ENCODE measurements at places on chromosomes 7 and 10.

DNA sequence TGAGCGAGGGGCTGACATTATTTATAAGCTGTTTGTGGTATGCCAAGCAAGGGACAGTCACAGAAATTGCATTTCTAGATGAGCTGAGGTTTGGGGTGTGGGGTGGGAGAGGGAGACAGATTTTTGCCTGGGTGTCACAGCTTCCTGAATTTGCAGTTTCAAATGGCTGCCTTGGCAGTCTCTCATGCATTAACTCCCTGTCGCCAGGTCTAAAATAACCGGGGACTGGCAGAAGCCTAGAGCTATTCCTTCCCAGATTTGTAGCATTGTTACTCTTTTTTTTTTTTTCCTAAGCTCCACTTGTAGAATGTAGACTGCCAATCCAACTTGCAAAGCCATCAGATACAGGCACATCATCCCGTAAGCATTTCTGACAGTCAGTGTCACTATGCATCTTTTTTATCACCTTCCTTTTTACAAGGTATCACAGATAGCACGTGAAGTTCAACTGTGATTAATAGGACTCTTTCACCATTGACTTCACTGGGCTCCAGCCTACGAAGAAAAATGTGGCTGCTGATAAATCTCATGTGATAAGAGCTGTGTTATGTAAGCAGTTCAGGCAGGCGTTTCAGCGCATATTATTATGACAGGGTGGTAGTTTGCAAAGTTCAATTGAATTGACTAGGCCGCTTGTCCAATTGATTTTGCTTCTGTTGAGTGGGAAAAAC lies 130.7 kb upstream of the CELF2 start:
- DNase-seq = no peak
- no peaks in the 10 kb centered on the region for H3K36me3 ChIP-seq
- H3K27ac ChIP-seq = no peak overlapping the region
- no peaks in the 10 kb centered on the region for H3K4me1 ChIP-seq

GRCh38 chr10:24349379-24350001 lies 140.6 kb downstream of the KIAA1217 start:
- H3K27ac ChIP-seq = no peak overlapping the region
- peaks cover 7% of the 10 kb centered on the region for H3K27me3 ChIP-seq
- no peaks in the 10 kb centered on the region for H3K4me1 ChIP-seq

GRCh38 chr7:151572136-151572535 lies 52.4 kb upstream of the RHEB start:
- no peaks in the 10 kb centered on the region for H3K27me3 ChIP-seq
- DNase-seq = no peak
- H3K4me3 ChIP-seq = no peak overlapping the region
- H3K4me1 ChIP-seq = no peaks in the 10 kb centered on the region

- no peak for DNase-seq
- H3K4me1 ChIP-seq = no peaks in the 10 kb centered on the region
- no peak overlapping the region for H3K4me3 ChIP-seq
- H3K27ac ChIP-seq = no peak overlapping the region
Observed at GRCh38 chr10:113450906-113451305, 101.9 kb upstream of the HABP2 start.

DNA sequence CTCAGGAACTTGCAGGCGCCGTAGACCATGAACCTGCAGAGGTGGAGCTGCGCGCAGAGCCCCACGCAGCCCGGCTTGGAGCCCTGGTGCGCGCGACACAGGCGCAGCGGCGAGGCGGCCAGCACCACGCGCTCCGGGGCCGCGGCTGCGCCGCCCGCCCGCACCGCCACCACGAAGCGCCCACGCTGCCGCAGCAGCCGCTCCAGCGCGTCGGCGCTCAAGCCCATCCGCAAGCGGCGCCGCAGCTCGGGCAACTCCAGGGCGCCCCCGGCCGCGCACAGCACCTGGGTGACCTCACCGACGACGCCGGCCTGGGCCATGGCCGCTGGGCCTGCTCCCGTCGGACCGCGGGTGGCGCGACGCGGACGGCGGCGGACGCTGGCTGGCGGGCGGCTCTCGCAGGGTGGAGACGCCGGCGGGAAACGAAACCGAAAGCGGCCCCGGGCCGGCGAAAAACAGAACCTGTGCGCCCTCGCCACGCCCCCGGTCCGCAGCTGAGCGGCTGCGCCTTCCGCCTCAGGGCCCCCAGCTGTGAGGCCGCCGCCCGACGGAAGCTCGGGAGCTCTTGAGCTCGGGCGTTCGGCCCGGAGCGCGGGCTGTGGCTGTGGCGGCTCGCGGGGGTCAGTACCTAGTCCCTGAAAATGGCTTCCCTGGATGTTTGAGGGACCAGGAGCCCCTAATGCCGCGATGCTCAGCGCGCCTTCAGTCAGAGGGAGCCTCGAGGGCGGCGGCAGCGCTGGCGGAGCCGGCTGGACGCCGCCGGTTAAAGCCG lies at the start of gene PARP12:
Gene PARP12 (minus strand): TSS at position 424 of the 772 bp plus-strand sequence. CDS start 104 bp downstream, at position 320.
- peaks cover 17% of the 10 kb centered on the region for H3K36me3 ChIP-seq
- H3K27me3 ChIP-seq = no peaks in the 10 kb centered on the region
- peak; percentile 75 for DNase-seq
- H3K4me3 ChIP-seq = peak within 1 kb of the TSS; percentile 86
- H3K27ac ChIP-seq = peak within 1 kb of the TSS; percentile 64
- peaks cover 44% of the 10 kb centered on the region for H3K4me1 ChIP-seq

DNA sequence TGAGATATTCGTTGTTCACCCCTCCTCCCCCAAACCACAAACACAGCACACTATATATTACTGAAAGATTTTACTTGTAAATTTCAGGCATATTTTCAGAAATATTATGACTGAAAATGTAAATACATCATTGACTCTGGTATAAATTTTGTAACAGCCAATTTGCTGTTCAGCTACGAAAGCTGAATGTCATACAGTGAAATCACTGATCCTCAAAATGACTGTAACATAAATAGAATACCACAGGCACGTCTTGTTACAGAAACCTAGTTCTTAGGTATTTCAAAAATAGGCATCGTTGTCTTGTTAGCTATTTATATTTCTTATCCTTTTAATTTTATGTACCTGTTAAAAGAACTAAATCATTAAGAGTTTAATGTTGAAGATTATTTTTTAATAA lies 15.1 kb downstream of the TRUB1 start:
- peaks cover 37% of the 10 kb centered on the region for H3K4me1 ChIP-seq
- H3K36me3 ChIP-seq = peaks cover 23% of the 10 kb centered on the region
- no peaks in the 10 kb centered on the region for H3K27me3 ChIP-seq
- DNase-seq = no peak
- H3K4me3 ChIP-seq = no peak overlapping the region
- H3K27ac ChIP-seq = no peak overlapping the region

- H3K27ac ChIP-seq = no peak overlapping the region
- H3K36me3 ChIP-seq = no peaks in the 10 kb centered on the region
- no peaks in the 10 kb centered on the region for H3K27me3 ChIP-seq
- DNase-seq = no peak
Observed at GRCh38 chr10:76481178-76481577, 1049.8 kb downstream of the LRMDA start.

All from central memory CD8-positive, alpha-beta T cell (primary cell).